ENCODE measurements at places on chromosomes 13 and 19. TPM values are rescaled to one million over a fixed set of nuclear protein-coding genes. Genes with fewer than 3 reads are reported as not detected.

FGF14 gene
- polyA plus RNA-seq: 0.58 TPM

JAK3 gene
- 3.4 TPM for polyA plus RNA-seq

GRCh38 chr19:947707-948539 lies 22.1 kb downstream of the ARID3A start:
- DNase-seq: no peak

DNA sequence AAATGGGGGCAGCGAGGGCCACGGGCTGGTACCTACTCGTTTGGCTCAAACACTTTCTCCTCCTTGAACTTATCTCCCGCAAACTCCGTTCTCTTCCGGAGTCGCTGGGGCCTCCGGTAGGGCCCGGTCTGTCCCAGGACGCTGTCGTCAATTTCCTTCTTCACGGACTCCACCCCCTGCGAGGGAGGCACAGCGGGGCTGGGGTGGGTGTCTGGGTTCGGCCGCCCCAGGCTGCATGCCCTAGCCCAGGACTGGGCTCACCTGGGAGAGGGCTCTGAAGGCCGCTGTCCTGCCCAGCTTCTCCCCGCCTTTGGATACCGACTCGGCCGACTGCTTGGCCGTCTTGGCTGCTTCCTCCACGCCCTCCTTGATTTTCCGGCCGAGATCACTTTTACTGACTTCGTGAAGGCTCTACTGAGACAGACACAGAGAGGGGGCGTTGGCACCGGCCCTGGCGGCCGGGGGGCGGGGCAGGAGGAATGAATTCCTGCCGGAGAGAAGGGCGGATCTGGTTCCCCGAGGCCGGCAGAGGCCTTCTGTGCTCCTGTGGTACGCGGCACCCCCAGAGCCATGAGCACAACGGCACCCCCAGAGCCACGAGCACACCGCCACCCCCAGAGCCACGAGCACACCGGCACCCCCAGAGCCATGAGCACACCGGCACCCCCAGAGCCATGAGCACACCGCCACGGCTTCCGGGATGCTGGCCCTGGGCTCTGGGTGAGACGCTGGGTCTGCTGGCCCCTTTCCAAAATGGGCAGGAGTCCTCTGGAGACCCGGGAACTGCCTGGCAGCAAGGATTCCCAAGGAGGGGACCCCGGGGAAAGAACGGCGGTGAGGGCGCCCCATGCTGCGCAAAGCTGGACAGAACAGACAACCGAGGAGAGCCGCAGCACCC lies 8.1 kb upstream of the CTXN1 start:
- DNase-seq: no peak

GRCh38 chr19:44202974-44203373 lies 9.4 kb upstream of the ZNF227 start:
- DNase-seq: no peak

DNA sequence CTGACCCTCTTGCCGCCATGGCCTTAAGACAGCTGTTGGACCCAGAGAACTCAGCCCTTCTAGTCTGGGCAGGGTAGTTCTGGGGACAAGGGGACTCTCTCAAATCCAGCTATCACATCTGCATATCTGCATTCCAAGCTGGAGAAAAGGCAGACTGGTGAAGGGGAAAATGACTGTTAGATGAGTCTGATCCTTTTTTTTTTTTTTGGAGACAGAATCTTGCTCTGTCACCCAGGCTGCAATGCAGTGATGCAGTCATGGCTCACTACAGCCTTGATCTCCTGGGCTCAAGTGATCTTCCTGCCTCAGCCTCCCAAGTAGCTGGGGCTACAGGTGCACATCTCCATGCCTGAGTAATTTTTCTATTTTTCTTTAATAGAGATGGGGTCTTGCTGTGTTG lies 114.3 kb downstream of the SIPA1L3 start:
- DNase-seq: no peak

DNA sequence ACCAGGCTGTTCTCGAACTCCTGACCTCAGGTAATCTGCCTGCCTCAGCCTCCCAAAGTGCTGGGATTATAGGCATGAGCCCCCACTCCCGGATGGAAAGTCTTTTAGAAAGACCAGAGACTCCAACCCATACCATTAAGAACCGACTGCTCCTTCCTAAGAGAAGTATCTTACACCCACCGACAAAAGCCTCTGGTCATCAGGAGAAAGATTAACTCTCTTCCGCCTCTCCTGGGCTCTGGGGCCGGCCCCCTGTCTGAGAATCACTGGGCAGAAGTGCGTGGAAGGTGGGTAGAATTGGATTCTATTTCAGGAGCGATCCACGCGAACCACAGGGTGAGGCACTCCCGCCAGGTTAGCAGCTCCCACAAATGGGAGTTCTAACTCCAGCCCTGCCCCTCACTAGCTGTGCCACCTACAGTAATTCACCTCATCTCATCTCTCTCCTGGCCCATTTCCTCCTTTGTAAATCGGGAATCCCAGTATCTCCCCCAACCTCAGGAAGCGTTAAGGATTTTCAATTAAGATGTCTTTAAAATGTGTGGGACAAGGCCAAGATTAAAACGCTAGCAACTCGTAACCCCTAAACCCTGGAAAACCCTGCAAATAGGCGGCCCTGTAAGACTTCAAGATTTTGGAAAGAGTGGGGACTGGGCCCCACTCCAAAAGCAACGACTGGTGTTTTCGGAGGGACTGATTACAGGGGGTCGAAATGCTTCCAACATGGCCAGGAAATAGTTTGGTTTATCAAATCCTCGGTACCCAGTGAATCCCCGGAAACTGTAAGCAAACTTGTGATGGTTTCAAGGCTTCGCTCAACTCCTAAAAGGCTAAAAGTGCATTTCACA lies 1.3 kb downstream of the HNRNPL start:
- DNase-seq: no peak

DNA sequence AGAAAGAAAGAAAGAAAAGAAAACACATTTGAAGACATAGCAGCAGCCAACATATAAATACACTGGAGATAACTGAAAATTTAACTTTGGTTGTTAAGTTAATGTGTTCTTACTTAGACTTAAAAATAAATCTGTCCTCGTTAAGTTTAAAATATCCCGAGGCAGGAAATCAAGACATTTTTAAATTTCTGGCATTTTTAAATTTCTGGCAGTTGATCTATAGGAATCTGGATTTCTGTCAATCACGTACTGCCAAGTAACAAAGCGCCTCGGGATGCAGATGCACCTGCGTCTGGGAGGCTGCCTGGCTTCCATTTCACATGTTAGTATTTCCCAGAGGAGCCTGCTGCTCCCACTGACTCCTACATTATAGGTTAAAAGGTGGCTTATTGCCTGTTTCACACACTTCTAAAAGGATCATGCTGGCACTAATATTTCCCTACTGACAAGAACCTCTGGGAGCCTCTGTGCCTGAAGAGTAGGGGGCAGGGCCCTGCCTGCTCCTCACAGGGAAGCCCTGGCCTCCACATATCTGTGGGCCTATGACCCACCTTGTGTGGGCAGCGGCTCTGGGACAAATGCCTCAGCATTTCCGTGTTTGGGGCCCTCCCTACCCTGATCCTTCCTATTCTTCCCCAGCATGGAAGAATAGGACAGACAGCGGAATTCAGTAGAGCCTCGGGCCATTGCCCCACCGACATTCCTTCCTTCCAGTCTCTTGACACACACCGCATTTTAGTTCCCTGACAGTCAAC lies 62.8 kb upstream of the ATP12A start:
- no peak for DNase-seq

GRCh38 chr13:24784319-24784718 lies 20.4 kb downstream of the RNF17 start:
- DNase-seq: no peak

DNA sequence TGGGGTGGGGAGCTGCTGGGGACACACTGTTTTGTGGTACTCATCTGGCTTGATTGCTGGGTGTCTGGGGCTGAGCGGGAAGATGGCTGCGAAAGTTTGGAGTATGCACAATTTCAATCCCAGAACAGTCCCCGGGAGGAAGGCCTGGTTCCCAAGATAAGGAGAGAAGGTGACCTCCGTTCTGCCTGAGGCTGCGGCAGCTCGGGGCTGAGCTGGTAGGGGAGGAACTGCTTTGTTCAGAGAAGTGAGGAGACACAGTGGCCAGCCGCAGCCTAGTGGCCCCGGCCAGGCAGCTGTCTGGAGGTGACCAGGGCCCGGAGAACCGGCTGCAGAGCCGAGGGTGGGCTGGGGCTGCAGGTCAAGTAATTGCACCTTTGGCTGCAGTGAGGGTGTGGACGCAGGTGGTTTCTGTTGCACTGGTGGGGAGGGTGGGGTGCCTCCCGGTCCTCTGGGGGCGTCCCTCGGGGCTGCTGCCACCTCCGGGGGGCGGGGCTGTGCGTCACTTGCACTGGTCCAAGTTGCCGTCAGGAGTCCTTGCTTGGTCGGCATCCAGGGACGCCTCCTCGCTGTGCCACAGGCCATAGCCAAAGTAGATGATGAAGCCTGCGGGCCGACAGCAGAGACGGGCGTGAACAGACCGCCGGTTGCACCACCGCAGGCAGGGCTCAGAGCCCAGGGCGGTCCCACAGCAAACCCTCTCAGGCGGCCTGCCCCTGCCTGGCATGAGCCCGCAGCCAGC lies 81.3 kb downstream of the SLC7A1 start:
- DNase-seq: no peak

Measured in right lung (tissue), 10 donors.